ENCODE measurements at places on chromosomes 12 and 14. TPM values are rescaled to one million over a fixed set of nuclear protein-coding genes. Genes with fewer than 3 reads are reported as not detected.

DNA sequence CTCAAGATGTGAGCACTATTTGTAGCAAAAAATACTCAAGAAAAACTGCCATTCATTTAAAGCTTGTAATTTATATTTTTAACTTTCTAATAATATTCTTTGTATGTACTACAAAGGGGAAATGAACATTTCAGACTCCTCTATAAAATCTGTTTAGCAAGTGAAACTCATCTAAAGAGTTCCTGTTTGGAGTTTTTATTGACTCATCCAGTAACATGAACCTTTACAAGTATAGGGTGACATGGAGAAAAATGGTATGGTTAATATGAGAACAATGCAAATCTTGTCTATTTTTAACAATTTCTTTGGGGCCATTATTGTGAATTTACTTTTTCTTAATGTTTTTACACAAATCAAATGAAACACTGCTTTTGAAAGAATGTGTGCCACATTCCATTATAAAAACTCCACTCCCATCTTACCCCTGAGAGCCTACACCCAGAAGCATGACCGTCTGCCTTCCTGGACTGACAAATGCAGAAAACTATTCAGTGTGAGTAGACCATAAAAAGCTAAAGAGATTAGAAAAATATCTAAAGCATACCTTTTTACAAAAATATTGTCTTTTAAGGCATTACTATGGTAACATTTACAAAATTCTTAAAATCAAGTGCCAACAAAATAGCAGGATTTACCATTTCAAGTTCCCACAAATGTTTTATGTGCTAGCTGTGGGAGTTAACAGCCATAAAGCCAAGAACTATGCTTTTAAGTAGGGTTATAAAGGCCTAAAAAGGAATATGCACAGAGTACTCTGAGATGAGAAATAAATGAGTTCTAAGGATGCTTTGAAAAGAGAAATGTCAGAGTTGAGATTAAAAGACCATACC is 144.0 kb downstream of the ADAMTS20 start:
- H3K27me3 ChIP-seq, result no peaks in the 10 kb centered on the region
- no peak overlapping the region for H3K4me3 ChIP-seq
- H3K4me1 ChIP-seq, result no peaks in the 10 kb centered on the region

GRCh38 chr12:31589598-31589903 is 1.4 kb downstream of the DENND5B start:
- peak; percentile 82 for DNase-seq
- peak overlapping the region; percentile 85 for H3K27ac ChIP-seq
- H3K36me3 ChIP-seq, result no peaks in the 10 kb centered on the region

- peaks cover 26% of the 10 kb centered on the region for H3K4me1 ChIP-seq
- no peaks in the 10 kb centered on the region for H3K27me3 ChIP-seq
- no peak overlapping the region for H3K27ac ChIP-seq
- no peak overlapping the region for H3K4me3 ChIP-seq
- no peaks in the 10 kb centered on the region for H3K36me3 ChIP-seq
- DNase-seq, result no peak
Observed at GRCh38 chr12:27012982-27013255, 1.3 kb downstream of the TM7SF3 start.

DNA sequence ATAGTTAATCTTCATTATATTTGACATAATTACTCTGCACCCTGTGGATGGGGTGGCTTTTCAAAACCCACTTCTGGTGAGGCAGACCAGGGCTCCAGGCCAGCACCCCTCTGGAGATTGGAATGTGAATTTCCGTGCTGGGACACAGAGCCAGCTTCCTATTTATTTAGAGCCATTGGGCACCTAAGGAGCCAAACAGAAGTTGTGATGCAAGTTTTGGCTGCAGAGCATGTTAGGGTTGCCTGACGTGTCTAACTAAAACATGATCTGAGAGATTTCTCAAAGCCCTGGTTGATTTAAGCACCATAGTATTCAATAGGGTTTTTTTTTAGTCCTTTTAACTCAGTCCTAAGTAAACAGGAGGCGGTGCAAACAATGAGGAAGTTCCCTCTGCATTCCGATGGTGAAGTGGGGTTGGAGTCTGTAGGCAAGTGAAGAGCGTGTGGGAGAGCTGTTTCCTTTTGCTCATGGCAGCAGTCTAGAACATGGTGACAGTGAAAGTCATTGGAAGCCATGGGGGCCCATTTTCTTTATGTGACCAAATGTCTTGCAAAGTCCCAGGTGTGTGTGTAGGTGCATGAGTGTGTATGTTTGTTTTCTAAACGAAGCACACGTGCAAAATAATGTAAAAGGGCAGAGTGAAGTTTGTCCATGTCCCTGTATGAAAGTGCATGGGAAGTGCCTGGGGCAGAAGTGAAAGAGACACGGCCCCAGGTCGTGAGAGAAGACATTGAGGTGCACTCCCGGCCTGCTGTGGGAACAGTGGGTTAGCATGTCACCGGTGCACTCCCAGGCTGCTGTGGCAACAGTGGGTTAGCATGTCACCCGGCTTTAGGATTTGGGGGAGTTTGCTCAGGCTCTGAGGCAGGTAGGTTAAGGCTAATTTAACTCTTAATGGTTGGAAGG is 117.7 kb downstream of the PRKCH start:
- no peak overlapping the region for H3K4me3 ChIP-seq
- no peaks in the 10 kb centered on the region for H3K36me3 ChIP-seq
- no peak for DNase-seq
- H3K4me1 ChIP-seq, result peaks cover 13% of the 10 kb centered on the region
- H3K27me3 ChIP-seq, result no peaks in the 10 kb centered on the region

GRCh38 chr12:66290716-66291200 is 11.5 kb upstream of the HELB start:
- no peaks in the 10 kb centered on the region for H3K27me3 ChIP-seq
- no peak overlapping the region for H3K27ac ChIP-seq
- H3K4me3 ChIP-seq, result no peak overlapping the region
- no peaks in the 10 kb centered on the region for H3K4me1 ChIP-seq

DNA sequence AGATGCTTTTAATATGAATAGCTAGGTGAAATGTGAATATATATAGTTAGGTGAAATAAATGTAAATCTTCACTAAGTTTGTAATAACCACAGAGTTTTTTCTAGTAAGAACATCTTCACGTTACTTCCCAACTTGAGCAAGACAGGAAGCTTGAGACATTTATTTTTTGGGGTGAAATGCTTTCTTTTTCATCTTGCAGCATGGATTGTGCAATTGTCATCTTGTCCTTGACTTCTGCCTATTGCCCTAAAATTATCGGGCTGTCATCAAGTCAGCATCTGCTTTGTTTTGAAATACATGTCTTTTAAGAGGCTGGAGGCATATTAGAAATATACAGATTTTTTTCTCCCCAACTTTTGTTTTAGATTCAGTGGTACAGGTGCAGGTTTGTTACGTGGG is 433.9 kb downstream of the PCNX1 start:
- no peak overlapping the region for H3K27ac ChIP-seq
- H3K4me1 ChIP-seq, result peaks cover 9% of the 10 kb centered on the region
- H3K36me3 ChIP-seq, result peaks cover 6% of the 10 kb centered on the region
- no peak for DNase-seq
- H3K27me3 ChIP-seq, result no peaks in the 10 kb centered on the region

- H3K4me1 ChIP-seq, result peaks cover 24% of the 10 kb centered on the region
- no peak for DNase-seq
- H3K27me3 ChIP-seq, result no peaks in the 10 kb centered on the region
- no peak overlapping the region for H3K4me3 ChIP-seq
Observed at GRCh38 chr14:73250781-73251500, 13.6 kb downstream of the PAPLN start.

- H3K4me3 ChIP-seq, result no peak overlapping the region
- no peak overlapping the region for H3K27ac ChIP-seq
- no peaks in the 10 kb centered on the region for H3K36me3 ChIP-seq
- no peaks in the 10 kb centered on the region for H3K27me3 ChIP-seq
- no peaks in the 10 kb centered on the region for H3K4me1 ChIP-seq
Observed at GRCh38 chr14:35898217-35898775, 72.2 kb downstream of the BRMS1L start.

DNA sequence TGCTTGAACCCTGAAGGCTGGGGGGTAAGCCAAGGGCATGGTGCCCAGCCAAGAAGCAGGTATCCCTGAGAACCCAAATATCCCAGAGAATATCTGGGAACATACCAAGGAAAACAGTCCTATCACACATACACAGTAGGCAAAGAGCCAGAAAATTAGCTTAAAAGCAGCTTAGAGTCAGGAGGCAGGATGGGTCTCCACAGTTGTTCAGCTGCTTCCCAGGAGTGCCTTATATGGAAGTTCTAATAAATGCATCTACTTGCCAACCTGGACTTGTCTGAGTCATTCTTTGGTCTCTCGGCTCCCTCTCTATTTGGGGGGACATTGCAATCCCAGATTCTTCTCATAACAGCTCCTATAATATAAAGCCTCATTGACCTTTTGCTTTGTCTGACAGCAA is 9.0 kb upstream of the GPR135 start:
- peaks cover 26% of the 10 kb centered on the region for H3K36me3 ChIP-seq
- H3K27ac ChIP-seq, result no peak overlapping the region
- H3K27me3 ChIP-seq, result no peaks in the 10 kb centered on the region
- no peaks in the 10 kb centered on the region for H3K4me1 ChIP-seq
- no peak for DNase-seq

- no peak overlapping the region for H3K4me3 ChIP-seq
- H3K27me3 ChIP-seq, result no peaks in the 10 kb centered on the region
- no peak overlapping the region for H3K27ac ChIP-seq
- no peaks in the 10 kb centered on the region for H3K4me1 ChIP-seq
- no peak for DNase-seq
Observed at GRCh38 chr12:73274976-73275375, 1002.8 kb downstream of the TRHDE start.

- H3K36me3 ChIP-seq, result no peaks in the 10 kb centered on the region
- H3K4me1 ChIP-seq, result no peaks in the 10 kb centered on the region
- no peak for DNase-seq
- H3K27me3 ChIP-seq, result no peaks in the 10 kb centered on the region
- no peak overlapping the region for H3K4me3 ChIP-seq
- H3K27ac ChIP-seq, result no peak overlapping the region
Observed at GRCh38 chr12:75455839-75456238, 24.7 kb upstream of the GLIPR1 start.

DNA sequence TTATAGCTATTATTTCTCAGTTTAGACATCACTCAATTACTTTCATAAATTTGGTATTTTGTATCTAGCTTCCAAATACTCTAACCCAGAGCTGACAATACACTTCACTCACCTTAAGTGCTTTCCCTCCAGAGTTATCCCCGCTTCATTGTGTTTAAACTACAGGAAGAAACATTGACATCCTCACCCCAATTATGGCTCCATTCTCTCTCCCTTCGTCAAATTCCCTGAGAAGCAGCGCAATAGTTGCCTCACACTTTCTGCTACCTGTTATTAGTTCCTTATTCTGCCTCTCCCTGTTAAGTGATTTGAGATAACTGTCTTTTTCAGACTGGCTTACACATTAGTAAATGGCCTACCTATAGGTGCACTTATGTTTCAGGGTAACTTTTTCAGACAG is 69.4 kb upstream of the AMIGO2 start:
- H3K27ac ChIP-seq, result no peak overlapping the region
- H3K27me3 ChIP-seq, result no peaks in the 10 kb centered on the region
- H3K4me1 ChIP-seq, result no peaks in the 10 kb centered on the region
- no peaks in the 10 kb centered on the region for H3K36me3 ChIP-seq
- no peak overlapping the region for H3K4me3 ChIP-seq

DNA sequence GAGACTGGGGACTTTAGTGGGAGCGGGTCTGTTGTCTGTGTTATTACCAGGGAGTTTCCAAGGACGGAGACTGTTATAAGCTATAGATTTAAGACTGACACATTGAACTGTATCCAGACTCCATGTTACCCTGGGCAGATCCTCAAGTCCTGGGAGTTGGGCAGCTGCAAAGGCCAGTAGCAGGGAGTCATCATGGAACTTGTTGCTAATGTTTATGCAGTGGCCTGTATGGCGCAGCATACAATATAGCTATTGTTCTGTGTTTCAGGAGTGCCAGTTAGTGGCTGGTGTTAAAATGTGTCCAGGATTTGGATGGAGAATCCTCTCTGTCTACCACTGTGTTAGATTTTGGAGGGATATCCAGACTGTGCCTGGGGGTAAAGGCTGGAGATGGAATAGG is 31.7 kb downstream of the SMOC1 start:
- H3K36me3 ChIP-seq, result no peaks in the 10 kb centered on the region
- H3K4me3 ChIP-seq, result no peak overlapping the region
- peaks cover 2% of the 10 kb centered on the region for H3K27me3 ChIP-seq

GRCh38 chr12:130838284-130838950 is 633 bp downstream of the STX2 start:
- H3K4me1 ChIP-seq, result peaks cover 10% of the 10 kb centered on the region
- no peak overlapping the region for H3K4me3 ChIP-seq
- peak; percentile 46 for DNase-seq
- H3K27ac ChIP-seq, result no peak overlapping the region
- no peaks in the 10 kb centered on the region for H3K27me3 ChIP-seq
- no peaks in the 10 kb centered on the region for H3K36me3 ChIP-seq

DNA sequence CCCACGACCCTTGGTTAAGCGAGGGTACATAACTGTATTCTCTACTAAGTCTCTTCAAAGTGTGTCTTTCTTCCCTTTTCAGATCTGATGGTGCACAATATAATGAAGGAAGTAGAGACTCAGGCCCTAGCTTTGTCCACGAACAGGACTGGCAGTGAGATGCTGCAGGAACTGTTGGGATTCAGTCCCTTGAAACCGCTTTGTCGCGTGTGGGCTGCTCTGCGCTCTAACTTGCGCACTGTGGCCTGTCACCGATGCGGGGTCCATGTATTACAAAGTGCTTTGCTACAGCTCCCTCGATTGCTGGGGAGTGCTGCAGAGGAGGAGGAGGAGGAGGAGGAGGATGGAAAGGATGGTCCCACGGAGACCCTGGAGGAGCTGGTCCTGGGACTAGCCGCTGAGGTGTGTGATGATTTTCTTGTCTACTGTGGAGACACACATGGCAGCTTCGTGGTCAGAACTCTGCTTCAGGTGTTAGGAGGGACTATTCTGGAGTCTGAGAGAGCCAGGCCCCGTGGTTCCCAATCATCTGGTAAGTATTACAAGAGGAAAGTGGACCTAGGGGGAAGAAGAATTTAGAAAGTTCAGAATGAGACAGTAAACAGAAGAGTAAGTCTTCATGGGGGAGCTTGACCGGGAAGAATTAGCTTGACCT is 803 bp downstream of the NOP9 start:
- H3K4me3 ChIP-seq, result peak overlapping the region; percentile 58
- H3K36me3 ChIP-seq, result peaks cover 4% of the 10 kb centered on the region
- H3K27ac ChIP-seq, result peak overlapping the region; percentile 79
- DNase-seq, result no peak
- no peaks in the 10 kb centered on the region for H3K27me3 ChIP-seq

- no peaks in the 10 kb centered on the region for H3K27me3 ChIP-seq
- no peak for DNase-seq
- peaks cover 39% of the 10 kb centered on the region for H3K4me1 ChIP-seq
- peak overlapping the region; percentile 47 for H3K4me3 ChIP-seq
Observed at GRCh38 chr12:50924131-50924438, 28.3 kb upstream of the HIGD1C start.

GRCh38 chr12:68429696-68430095 is 97.5 kb upstream of the MDM1 start:
- H3K27me3 ChIP-seq, result no peaks in the 10 kb centered on the region
- H3K27ac ChIP-seq, result no peak overlapping the region
- DNase-seq, result no peak
- no peak overlapping the region for H3K4me3 ChIP-seq
- no peaks in the 10 kb centered on the region for H3K36me3 ChIP-seq

- no peaks in the 10 kb centered on the region for H3K27me3 ChIP-seq
- H3K27ac ChIP-seq, result no peak overlapping the region
- peaks cover 21% of the 10 kb centered on the region for H3K36me3 ChIP-seq
- H3K4me1 ChIP-seq, result no peaks in the 10 kb centered on the region
- no peak for DNase-seq
Observed at GRCh38 chr12:116939734-116940133, 29.0 kb downstream of the FBXW8 start.

Gene LMNTD1
- total RNA-seq, result not detected

Gene KRT5
- not detected for total RNA-seq

Gene FLRT2
- not detected for total RNA-seq

Gene KRT78
- not detected for total RNA-seq

Gene RD3L
- total RNA-seq, result not detected

Gene LRIG3
- not detected for total RNA-seq

Gene PIWIL1
- total RNA-seq, result not detected

Measured in B cell (primary cell).